NCI-H2171 (cell line): ENCODE measurements at places on chromosomes 7 and 10.

- DNase-seq, result no peak
Observed at GRCh38 chr7:50634378-50634777, 69.2 kb upstream of the DDC start.

- no peak for DNase-seq
Observed at GRCh38 chr10:117519286-117519685, 23.3 kb upstream of the EMX2 start.

DNA sequence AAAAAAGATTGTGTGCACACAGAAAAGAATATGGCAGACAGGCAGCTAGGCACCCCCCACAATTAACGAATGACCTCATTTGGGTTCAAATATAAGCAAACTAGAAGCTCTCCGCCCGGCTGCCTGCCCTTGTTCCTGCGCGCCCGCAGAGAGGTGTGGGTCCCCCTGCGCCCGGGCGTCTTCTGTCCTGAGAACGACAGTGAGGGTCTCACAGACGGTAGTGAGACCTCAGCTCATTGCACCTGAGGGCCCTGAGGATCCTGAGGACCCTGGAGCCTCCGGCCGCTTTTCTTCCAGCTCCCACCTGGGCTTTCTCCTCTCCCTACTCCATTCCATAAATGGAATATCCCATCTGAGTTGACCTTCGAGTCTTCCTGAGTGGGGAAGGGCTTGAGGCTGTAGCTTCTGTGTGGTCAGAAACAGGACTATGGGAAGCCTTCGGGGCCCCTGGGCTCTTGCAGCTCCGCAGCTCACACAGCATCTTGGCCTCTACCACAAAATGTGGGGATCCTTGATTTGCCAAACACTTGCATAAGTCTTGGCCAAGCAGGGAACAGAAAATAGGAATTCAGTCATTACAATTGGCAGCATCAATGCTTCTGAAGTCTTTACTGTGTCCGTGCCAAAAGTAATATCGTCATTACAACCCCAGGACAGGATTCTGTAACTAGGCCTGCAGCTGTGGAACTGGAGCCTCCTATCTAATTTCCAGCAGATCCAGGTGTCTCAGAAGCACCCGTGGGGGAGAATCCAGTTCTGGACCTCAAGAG is 43.8 kb downstream of the JAKMIP3 start:
- no peak for DNase-seq

- no peak for DNase-seq
Observed at GRCh38 chr7:126780993-126781392, 471.7 kb downstream of the GRM8 start.

GRCh38 chr7:110095372-110096052 is 995.4 kb upstream of the LRRN3 start:
- no peak for DNase-seq

GRCh38 chr10:6034371-6034770 is 27.8 kb downstream of the IL2RA start:
- DNase-seq, result no peak

GRCh38 chr7:36784991-36785940 is 61.0 kb upstream of the AOAH start:
- peak; percentile 26 for DNase-seq

DNA sequence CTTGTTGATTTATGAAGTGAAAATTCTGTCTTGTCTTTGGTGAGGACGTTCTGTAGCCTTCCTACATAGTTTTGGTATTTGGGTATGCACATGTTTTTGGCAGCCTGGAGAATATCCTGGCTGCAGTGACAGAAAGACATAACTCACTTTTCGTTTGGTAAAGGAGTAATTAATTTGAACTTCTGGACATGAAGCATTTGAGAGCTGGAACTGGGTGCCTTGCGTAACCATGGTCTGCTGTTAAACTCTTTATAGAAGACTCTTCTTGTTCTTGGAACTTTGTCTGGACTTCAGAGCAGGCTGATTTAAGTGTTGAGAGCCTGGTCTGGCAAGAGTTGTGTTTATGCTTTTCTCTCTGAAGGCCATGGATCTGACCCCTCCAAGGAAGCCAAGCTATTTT is 231.3 kb downstream of the LRMDA start:
- no peak for DNase-seq

DNA sequence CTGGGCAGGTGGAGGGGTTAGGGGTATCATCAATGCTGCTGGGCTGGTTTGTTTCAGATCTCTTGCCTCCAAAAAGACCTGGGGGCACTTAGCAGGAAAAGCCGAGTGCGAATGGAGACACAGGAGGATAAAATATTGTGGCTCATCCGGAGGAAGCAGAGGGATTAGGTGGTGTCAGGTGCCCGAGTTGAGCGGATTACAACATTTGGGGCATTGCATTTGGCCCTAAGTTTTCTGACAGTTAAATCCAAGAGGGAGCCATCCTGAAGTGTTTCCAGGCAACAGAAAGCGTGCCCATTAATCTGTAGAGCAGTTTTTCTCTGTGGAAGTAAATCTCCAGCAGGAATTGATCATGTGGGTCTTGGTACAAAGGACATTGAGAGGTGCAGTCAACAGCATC is 85.9 kb downstream of the CDH23 start:
- DNase-seq, result no peak

DNA sequence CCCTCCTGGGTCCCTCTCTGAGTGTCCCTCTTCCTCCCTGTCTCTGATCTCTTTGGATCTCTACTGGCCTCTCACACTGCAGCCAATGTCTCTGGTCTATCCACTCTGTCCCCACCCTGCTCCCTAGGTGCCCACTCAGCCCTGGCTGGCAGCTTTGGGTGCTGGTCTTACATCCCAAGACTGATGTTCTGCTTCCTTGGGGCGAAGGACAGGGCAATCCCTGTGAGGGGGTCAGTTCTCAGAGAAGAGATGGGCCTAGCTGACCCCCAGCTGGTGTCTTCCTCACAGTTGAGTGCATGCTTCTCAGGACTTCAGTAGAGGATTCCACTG is 51.7 kb upstream of the CAMK2B start:
- DNase-seq, result no peak

DNA sequence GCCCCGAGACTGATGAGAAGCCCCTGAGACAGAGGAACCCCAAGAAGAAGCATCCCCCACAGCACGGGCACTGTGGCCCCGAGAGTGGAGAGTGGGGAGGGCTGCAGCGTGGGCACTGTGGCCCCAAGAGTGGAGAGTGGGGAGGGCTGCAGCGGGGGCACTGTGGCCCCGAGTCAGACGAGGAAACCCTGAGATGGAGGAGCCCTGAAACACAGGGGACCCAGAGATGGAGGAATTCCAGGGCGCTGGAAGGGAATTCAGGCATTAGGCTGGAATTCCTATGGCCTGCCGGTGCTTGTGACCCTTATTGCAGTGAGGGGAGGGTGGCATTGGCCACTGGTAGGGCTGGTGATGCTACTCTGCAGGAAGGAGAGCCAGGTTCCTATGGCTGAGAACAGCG is 168.6 kb upstream of the SHH start:
- no peak for DNase-seq

DNA sequence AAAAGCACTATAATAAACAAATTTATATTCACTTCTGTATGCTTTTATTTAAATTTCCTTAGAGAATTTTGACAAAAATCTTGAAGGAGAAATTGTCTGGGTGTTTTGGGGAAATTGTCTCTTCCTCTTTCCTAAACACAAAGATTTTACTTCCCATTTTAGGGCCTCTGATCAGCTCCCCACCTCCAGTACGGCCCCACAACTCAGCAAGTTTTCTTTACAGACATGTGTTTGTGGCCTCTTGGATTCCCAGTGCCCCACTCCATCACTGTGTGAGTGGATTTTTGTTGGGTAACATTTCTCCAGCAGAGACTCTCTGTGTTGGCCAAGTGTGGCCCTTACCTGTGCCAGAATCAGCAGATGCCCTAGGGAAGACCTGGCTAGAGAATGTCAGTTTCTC is 182.8 kb upstream of the CDC14C start:
- DNase-seq, result no peak

GRCh38 chr7:137695942-137696341 is 150.8 kb downstream of the DGKI start:
- no peak for DNase-seq

DNA sequence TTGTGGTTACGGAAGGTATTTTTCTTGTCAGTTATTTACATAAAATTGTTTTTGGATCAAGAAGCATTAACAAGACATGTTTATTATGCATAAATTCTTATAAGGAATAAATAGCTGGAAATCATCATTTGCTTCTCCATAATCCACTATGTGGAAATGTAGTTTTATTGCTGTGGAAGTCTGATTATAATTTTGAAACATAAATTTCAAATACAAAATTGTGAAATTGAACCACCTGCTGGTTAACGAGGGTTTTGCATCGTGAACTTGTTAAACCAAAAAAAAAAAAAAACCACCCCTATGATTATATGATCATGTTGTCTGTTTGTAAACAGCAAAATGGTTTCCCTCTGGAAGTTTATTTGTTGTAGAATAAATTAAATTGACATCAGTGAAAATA is 25.9 kb downstream of the ABRAXAS2 start:
- peak; percentile 27 for DNase-seq

DNA sequence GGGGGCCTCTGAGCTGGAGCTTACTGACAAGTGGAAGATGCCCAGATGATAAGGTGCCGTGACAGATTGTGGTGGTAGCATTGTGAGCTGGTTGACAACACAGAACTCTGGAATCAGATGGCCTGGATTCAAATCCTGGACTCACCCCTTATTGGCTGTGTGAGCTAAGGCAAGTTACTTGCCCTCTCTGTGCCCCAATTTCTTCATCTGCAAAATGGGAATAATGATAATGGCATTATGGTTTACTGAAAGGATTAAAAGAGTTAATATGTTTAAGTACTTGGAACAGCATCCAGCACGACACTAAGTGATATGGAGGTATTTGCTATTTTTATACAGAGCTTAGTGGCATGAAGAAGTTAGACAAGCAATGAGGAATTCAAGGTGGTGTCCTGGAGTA is 465.9 kb upstream of the GALNT17 start:
- DNase-seq, result no peak
